ENCODE measurements at places on chromosomes 12 and 14.

DNA sequence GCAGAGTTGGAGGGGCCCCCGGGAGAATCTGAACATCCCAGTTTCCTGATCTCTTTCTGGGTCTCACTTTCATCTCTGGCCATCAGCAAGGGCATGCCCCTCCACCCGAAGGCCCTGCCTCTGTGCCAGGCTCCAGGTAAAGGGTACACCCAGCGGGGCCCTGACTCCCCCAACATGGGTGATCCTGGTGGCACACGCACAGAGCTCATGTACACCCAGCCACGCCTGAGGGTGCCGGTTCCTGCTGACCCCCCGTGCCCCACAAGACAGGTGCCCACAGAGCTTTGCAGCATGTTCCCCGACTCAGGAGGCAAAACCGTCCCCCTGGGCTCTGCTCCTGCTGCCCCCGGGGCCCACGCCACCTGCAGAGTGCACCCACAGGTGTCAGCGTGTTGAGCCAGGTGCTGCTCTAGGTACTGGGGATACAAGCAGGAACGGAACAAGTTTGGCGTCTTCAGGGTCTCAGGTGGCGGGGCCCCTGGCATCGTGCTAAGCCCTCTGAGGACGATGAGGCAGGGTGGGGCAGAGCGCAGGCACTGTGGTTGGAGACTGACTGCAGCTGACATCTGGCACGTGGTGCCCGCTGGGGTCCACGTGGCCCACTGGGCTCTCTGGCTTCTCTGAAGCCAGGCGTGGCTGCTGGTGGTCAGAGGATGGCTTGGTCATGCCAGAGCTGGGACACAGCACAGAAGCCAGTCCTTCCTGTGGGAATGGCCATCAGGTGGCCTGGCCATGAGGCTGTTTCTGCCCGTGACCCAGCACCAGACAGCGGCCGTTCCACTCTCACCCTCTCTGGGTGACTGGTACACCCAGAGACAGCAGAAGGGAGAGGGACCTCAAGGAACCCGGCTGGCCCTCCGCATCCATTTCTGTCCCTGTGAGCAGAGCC lies 13.8 kb downstream of the BAG5 start:
- no peak for DNase-seq

GRCh38 chr12:99455350-99456035 lies 192.1 kb upstream of the GARIN6 start:
- no peak for DNase-seq

DNA sequence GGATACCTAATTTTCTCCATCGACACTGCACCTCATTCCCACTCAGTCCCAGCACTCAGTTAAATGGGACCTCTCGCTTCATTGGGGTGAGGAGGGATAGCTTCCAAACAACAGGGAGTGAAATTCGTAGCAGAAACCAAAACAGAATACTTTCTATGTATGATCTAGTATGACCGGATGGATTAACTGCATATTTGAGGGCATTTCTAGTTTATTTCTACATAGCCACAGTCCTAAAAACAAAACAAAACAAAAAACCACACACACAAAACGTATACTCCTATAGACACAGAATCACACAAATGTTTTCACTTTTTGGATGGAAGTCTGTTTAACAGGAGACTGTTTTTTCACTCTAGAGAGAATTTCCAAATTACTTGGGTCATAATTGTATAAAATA lies 307.5 kb upstream of the FKBP4 start:
- DNase-seq = peak; percentile 29

GRCh38 chr12:122206111-122206881 lies 2.8 kb downstream of the B3GNT4 start:
- no peak for DNase-seq

DNA sequence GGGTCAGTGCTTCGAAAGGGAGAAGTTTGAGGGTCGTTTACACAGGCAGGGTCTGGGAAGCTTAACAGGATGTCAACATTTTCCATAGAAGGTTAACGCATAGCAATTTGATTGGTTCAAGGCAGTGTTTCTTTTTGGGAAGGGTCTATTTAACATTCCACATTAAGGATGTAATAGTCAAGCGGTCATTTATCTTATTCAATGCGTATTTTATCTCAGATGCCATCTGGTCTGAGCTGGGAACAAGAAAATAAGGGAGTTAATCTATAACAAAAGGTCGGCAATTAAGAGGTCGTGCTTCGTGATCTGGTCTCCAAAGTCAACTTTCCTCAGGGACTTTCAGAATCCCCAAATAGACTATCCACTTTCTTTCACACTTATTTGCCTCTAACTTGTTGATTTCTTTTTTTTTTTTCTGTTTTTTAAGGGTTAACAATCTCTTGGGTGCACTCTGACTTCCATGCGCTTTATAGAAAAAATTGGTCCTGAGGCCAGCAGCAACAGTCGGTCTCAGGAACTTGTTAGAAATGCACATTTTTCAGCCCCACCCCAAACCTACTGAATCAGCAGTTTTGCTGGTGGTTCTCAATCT lies 550 bp upstream of the RESF1 start:
- no peak for DNase-seq

- DNase-seq = no peak
Measured at GRCh38 chr12:3134126-3134525, 56.9 kb downstream of the TSPAN9 start.

DNA sequence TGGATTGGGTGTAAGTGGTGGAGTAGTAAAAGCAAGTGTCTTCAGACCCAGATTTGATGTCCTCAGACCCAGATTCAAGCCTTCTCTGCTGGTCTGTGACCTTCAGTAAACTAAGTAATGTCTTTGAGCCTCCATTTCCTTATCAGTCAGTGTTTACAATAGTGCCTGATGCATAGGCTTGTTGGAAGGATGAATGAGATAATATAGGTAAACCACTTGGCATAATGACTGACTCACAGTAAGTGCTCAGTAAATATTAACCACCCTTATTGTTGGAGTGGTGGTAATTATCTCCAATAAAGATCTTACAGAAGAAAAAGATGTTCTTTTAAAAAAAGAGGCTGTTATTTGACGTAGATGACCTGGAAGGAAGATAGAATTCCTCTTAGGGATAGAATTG lies 86.2 kb downstream of the IGF1 start:
- DNase-seq = no peak

DNA sequence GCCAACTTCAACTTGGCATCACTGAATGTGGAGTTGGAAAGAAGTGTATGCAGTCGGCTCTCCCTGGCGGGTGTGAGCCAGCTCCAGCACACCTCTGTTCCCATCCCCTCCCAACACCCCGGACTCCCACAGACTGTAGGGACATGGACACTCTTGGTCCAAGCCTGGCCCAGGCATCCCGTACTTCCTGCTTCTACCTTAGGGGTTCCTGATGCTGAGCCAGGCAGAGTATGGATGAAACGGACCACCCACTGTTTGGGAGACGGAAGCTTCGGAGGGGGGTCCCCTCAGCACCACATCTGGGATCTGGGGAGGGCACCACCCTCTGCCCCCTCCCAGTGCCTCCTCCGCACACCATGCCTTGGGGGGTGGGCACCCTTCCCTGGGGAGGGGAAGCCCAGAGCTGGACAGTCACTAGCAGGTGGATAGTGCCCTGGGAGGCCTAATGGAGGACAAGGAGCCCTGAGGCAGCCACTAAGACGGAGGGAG lies 62.0 kb downstream of the LGMN start:
- DNase-seq = no peak

DNA sequence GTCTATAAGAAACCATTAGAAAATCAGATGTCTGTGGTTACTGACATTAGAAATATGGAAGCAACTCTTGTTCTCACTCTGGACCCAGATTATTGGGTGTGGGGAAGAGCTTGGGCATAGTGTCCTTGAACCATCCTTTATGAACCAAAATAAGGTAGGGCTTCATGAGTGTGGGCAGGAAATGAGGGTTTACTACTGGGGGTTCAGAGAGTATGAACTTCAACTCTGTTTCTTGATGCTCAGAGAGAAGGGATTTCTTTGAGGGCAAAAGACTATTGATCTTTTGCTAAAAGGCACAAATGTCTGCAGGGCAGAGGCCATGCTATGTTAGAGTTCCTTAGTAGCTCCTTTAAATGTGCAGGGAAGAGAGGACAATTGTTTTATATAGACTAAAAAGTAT lies 183.3 kb upstream of the ATP2B1 start:
- no peak for DNase-seq

- DNase-seq = no peak
Measured at GRCh38 chr14:69695322-69696203, 71.4 kb upstream of the SRSF5 start.

GRCh38 chr12:122964439-122965257 lies 1.6 kb downstream of the ABCB9 start:
- DNase-seq = no peak

GRCh38 chr14:88793259-88793625 lies 489 bp upstream of the EML5 start:
- no peak for DNase-seq

- no peak for DNase-seq
Measured at GRCh38 chr12:50182461-50182860, 15.3 kb upstream of the CERS5 start.

DNA sequence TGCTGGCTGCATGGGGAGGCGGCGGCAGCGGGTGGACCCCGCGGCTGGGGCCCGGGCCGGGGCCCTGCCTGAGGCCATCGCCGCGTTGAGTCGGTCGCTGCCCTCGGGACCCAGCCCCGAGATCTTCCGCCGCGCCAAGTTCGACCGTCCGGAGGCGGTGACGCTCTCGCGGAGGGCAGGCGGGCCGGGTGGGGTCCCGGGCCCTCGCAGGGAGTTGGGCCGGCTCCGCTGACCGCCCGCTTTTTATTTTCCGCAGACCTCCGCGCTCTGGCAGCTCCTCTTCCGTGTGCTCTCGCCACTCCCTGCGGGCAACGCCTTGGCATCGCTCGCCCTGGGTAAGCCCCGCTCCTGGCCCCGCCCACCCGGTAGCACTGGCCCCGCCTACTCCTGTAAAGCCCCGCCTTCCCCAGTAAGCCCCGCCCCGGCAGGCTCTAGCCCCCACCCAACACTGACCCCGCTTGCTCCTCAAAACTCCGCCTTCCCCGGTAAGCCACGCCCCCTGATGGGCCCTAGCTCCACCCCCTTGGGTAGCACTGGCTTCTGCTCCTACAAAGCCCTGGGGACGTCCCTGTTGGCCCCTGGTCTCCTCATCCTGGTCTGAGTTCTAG lies 424 bp downstream of the TEDC1 start:
- peak; percentile 86 for DNase-seq

- peak; percentile 79 for DNase-seq
Measured at GRCh38 chr14:56199095-56199981, 81.1 kb downstream of the PELI2 start.

- DNase-seq = no peak
Measured at GRCh38 chr12:6935371-6936193, 7.8 kb downstream of the ATN1 start.

DNA sequence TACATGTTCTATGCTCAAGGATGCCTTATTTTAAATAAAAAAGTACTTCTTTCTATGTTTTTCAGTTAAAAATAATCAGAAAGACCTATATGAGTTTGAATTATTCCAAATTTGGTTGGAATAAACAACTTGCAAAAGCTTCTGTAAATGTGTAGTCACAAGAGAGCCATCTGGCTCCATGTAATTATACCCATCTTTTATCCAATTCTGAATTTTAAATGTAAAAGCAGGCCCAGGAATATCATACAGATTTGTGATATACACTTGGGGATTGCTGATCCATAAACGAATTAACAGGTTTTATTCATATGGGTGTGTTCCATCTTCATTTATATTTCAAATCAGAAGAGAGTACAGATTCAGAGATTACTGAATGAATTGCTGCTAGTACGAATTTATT lies 329.2 kb upstream of the LRFN5 start:
- no peak for DNase-seq

GRCh38 chr14:76323331-76324050 lies 52.4 kb upstream of the ESRRB start:
- no peak for DNase-seq

GRCh38 chr14:59325906-59326305 lies 137.4 kb downstream of the DAAM1 start:
- DNase-seq = no peak

DNA sequence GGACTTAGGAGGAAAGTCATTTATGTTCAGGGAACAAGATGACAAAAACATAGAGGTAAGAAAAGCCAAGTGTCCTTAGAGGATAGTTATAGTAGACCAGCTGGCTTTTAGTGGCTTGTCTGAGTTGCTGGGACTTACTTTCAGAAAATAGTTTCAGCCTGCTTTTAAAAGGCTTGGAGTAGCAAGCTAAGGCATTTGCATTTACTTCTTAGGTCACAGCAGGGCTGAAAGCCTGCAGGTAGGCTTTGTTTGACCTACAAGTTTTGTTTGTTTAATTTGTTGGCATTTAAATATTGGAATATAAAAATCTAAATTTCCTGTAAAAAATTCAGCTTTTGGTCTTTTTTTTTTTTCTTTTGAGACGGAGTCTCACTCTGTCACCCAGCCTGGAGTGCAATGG lies 5.1 kb downstream of the ACSS3 start:
- DNase-seq = no peak

DNA sequence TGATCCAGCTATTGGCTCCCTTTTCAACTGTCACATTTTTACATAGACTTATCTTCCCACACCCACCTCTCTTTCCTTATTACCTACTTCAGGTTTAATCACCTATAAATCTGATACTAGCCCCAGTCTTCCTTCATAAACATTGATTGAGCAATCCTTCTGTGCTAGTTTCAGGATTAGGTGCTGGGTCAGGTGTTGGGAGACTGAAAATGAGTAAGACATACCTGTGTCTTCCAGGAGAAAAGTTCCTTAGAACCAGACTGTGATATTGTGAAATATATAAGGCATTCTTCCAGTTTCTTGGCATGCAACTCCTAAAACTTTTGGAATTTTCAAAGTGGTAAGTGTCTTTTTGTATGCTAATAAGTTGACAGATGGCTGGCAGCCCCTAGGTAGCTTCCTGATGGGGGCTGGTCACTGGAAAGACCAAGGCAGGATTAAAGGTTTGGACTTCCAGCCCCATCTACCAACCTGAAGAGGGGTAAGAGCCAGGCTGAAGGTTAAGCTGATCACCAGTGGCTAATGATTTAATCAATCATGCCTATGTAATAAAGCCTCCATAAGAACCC lies 4.6 kb downstream of the ANO6 start:
- DNase-seq = no peak

- no peak for DNase-seq
Measured at GRCh38 chr14:21054123-21054767, 3.4 kb upstream of the RNASE8 start.

DNA sequence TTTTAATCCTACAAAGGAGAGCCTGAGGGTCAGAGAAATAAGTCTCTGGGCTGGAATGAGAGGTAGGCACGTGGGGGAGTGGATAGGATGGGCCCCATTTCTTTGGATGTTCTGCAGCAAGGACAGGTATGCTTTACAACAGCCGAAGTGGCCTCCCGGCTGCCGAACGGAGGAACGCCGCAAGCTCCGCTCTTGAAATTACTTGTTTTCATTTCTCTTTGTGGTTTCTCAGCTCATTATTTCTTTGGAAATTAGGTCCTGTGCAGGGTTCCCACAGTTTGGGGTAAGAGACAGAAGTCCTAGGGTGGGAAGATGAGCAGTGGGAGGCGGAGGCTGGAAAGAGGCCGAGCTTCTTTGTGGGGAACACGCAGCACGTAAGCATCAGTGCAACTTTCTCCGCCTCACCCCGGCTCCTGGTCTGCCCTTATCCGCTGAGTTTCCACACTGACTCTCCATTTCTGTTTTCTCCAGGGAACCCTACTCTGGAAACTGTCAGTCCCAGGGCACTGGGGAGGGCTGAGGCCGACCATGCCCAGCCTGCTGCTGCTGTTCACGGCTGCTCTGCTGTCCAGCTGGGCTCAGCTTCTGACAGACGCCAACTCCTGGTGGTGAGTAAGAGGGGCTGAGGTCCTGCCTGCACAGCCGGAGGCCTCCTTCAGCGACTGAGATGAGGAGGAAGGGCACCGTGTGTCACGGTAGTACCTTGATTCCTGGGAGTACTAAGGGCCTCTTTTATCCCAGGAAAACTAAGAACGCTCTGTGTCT lies 2.0 kb downstream of the WNT5B start:
- no peak for DNase-seq
